ENCODE measurements at places on chromosomes 6 and 20. TPM values are rescaled to one million over a fixed set of nuclear protein-coding genes. Genes with fewer than 3 reads are reported as not detected.

SNAP25 gene
- not detected for total RNA-seq

PHACTR1 gene
- 0.47 TPM for total RNA-seq

HCK gene
- total RNA-seq: not detected

- no peaks in the 10 kb centered on the region for H3K36me3 ChIP-seq
- no peak overlapping the region for H3K27ac ChIP-seq
- no peak overlapping the region for H3K4me3 ChIP-seq
- no peaks in the 10 kb centered on the region for H3K4me1 ChIP-seq
Observed at GRCh38 chr6:128397996-128398395, 122.4 kb downstream of the PTPRK start.

GRCh38 chr6:126312013-126312665, 27.8 kb upstream of the CENPW start:
- H3K4me1 ChIP-seq: no peaks in the 10 kb centered on the region
- no peaks in the 10 kb centered on the region for H3K36me3 ChIP-seq
- no peak for DNase-seq
- no peak overlapping the region for H3K27ac ChIP-seq

GRCh38 chr6:45738057-45738455, 277.6 kb downstream of the CLIC5 start:
- H3K4me1 ChIP-seq: peaks cover 51% of the 10 kb centered on the region
- H3K4me3 ChIP-seq: no peak overlapping the region
- peak overlapping the region; percentile 69 for H3K27ac ChIP-seq
- H3K36me3 ChIP-seq: no peaks in the 10 kb centered on the region
- DNase-seq: no peak

DNA sequence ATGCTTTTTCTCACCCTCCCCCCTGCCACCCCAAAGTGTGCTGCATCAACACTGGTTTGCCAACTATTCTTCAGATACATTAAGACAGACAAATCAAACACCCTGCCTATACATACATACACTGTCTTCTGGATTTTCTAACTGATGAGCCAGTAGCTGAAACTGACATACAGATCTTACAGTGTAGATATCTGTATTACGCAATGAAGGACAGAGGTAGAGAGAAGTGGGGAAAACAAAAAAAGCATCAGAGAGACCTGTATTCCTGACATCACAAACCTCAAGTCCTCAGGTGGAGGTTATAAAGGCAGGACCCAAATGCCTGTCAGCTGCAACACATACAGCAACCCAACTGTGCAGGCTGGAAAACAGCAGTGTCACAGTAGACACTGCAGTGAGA, 535.4 kb downstream of the HACE1 start:
- H3K27ac ChIP-seq: no peak overlapping the region
- H3K27me3 ChIP-seq: no peaks in the 10 kb centered on the region
- no peak overlapping the region for H3K4me3 ChIP-seq
- H3K36me3 ChIP-seq: no peaks in the 10 kb centered on the region

- H3K27me3 ChIP-seq: no peaks in the 10 kb centered on the region
- H3K36me3 ChIP-seq: no peaks in the 10 kb centered on the region
- H3K27ac ChIP-seq: no peak overlapping the region
- H3K4me3 ChIP-seq: no peak overlapping the region
Observed at GRCh38 chr6:96065213-96065612, 49.4 kb downstream of the FUT9 start.

DNA sequence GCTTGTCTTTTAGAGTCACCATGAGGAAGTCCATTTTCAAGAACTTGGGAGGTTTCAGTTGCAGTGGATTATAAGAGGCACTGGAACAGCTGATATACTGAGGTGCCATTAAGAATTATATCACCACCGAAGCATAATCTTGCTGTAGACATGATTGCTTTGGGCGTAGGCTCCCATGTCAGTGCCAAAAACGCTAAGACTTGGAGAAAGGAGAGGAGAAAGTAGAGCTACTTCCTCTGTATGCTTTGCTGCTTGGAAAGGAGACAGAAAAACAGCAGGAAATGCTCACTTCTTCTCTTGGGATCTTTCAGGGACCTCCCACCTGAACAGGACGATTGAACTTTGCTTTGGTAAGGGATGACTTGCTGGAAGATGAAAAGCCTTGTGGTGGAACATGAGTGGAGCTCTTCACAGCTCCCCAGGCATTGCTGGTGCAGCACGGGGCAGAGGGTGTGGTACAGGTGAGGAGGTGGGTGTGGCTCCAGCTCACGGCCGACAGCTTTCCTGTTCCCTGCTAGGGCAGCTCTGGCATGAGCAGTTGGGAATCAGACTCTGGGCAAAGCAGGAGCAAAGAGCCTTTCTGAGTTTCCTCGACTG, 190.4 kb upstream of the JAG1 start:
- H3K36me3 ChIP-seq: no peaks in the 10 kb centered on the region
- no peaks in the 10 kb centered on the region for H3K4me1 ChIP-seq
- no peaks in the 10 kb centered on the region for H3K27me3 ChIP-seq
- DNase-seq: no peak
- no peak overlapping the region for H3K4me3 ChIP-seq

GRCh38 chr20:56986931-56987720, 279.3 kb downstream of the BMP7 start:
- H3K27ac ChIP-seq: no peak overlapping the region
- no peaks in the 10 kb centered on the region for H3K4me1 ChIP-seq
- H3K4me3 ChIP-seq: no peak overlapping the region
- DNase-seq: no peak
- peaks cover 3% of the 10 kb centered on the region for H3K27me3 ChIP-seq

DNA sequence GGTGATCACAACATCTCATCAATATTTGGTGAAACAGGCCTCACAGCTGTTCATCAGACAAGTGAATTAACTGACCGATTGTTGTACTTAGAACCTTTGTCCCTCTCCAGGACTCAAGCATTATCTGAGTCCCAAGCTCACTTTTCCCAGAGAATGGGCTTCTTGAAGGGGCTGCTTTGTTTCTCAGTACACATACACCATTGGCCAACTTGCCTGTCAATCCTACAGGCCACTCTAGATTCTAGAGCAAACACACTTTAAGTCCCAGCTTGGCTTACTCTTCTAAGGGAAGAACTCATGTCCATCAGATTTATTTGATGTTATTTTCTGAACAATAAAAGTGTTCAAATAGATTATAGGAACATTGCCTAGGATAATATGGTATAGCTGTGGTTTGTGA, 249.5 kb downstream of the BCKDHB start:
- no peaks in the 10 kb centered on the region for H3K4me1 ChIP-seq
- DNase-seq: no peak
- H3K27me3 ChIP-seq: no peaks in the 10 kb centered on the region

- no peak for DNase-seq
- H3K36me3 ChIP-seq: no peaks in the 10 kb centered on the region
- H3K4me3 ChIP-seq: no peak overlapping the region
- H3K4me1 ChIP-seq: no peaks in the 10 kb centered on the region
- no peak overlapping the region for H3K27ac ChIP-seq
Observed at GRCh38 chr6:167574431-167575151, 249.7 kb downstream of the TTLL2 start.

Data from activated CD8-positive, alpha-beta T cell treated with anti-CD3 and anti-CD28 coated beads, Interleukin-2, amount 10 ng/mL, durations not matched to agents 7 days and 5 days (primary cell).